Putamen (tissue), 1 donor: ENCODE measurements at places on chromosomes 3 and 15.

- DNase-seq, result no peak
Measured at GRCh38 chr3:159077860-159078259, 276.0 kb downstream of the MFSD1 start.

DNA sequence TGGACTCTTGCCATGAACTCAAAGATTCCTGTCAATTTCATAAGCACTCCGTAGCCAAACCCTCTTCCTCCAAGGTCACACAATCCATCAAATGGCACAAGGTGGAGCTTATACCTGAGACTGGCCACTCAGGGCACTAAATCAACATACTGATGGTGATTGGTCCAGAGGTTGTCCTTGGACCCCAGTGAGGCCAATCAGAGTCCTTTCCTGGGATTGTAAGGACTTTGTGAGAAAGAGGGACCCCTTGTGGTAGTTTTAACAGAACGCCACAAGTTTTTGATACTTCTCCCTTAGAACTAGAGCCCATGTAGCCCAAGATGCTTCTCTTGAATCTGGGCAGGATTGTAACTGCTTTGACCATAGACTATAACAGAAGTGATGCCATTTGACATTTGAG lies 44.4 kb upstream of the LARS2 start:
- DNase-seq, result no peak

GRCh38 chr3:45055411-45056143 lies 29.5 kb downstream of the CLEC3B start:
- DNase-seq, result no peak

DNA sequence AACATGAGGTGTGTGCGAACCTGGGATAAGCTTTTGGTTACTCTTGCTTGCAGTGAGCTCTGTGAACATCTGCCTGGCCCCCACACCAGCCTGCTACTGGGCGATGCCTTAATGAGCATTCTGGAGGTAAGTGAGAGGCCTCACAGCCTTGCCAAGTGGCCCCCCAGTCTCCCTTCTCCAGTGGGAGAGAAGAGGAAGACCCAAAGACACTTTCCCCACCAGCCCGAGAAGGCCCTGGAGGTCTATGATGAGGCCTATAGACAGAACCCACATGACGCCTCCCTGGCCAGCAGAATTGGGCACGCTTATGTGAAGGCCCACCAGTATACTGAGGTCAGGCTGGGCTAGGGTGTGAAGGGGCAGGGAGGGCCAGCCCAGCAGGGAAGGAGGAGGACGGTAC lies 22.5 kb downstream of the TTC21A start:
- no peak for DNase-seq

DNA sequence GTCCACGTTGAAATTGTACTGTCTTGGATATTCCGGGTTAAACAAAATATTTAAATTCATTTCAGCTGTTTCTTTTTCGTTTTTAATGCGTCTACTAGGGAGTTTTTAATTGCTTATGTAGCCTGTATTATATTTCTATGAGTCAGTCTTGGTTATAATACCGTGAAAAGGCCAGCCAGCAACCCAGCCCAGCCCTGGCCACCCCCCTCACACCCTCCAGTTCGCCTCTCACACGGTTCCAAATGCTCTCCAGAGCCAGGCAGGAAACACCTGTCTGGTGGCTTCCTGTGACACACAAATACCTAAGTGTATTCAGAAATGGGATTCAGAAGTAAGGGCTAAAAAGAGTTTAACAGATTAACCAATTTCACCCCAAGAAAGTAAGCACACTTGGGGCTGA lies 4.4 kb downstream of the SH3BP5 start:
- no peak for DNase-seq
